ENCODE measurements at places on chromosomes 2 and 18.

DNA sequence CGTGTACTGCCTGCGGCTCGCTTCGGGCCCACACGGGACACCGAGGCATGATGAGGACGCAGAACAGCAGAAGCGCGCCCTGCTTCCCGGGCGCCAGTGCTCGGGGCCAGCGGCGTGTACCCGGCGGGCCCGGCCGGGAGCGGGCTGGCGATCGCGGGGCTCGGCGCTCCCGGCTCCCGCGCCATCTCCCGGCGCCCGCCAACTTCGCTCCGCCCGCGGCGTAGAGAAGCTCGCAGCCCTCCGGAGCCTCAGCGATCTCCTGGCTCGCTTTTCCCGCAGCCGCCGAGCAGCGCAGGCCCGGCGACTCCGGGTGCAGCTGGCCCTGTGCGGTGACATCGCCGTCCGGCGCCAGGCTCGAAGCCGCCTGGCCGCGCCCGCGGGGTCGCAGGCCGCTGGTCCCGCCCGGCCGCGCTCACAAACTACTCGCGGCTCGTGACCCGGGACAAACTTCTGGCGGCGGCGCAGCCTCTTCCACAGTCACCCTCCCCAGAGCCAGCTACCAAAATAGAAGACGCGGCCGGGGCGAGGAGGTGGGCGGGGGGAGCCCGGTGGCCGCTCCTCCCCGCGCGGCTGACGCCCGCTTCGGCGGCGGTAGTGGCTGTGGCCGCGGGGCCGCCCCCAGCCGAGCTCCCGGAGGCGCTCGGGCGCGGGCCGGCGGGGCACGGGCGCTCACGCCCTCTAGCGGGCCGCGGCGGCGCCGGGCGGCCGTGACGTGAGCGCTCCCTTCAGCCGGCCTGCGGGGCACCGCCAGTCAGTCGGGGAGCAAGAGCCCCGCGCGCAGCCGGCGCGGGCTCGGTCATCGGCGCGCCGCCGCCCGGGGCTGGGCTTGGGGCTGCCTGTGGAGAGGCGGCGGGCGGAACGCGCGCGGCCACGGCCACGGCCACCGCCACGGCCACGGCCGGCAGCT, at the start of gene PTPRM:
Gene PTPRM, plus strand, starts transcription at position 750 of the 907 bp plus-strand sequence. CDS start 503 bp downstream, outside the sequence.
- DNase-seq: peak; percentile 78

- DNase-seq: no peak
Measured at GRCh38 chr18:43134876-43135275, 19.4 kb upstream of the RIT2 start.

DNA sequence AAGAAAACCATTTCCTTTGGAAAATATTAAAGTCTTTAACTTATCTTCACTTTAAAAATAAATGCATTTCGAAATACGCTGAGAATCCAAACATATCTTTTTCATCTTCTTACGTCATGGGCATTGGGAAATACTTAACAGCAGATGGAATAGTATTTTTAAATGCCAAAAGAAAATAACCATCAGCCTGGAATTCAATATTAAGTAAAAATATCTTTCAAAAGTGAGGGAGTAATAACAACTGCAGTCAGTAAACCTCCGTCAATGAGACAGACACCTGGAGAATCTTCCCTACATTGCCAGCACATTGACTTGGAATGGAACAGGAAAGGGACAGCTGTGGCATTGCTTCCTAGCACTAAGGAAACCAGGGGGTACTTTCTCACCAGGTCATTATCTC, 290.4 kb upstream of the TNP1 start:
- no peak for DNase-seq

GRCh38 chr2:100802066-100802465, 17.9 kb upstream of the NPAS2 start:
- no peak for DNase-seq

- DNase-seq: no peak
Measured at GRCh38 chr2:24986372-24986771, 14.6 kb upstream of the DNAJC27 start.

- DNase-seq: no peak
Measured at GRCh38 chr2:25373269-25373981, 31.7 kb upstream of the DNMT3A start.

DNA sequence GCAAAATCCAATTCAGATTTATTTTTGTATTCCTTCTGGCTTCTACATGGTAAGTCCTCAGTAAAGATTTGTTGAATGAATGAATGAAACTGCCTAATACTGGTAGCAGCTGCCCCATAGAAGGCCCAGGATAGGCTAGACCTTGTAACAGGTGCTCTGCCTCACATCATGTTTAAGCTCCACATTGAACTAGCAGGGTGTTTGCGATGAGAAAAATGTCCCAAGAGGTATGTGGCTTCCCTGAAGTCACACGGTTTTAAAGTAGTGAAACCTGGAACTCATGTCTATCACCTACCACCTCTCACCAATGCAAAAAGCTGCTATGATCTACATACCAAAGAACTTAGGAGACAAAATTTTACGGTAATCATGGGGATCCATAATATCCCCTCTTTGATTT, 765 bp upstream of the LHCGR start:
- no peak for DNase-seq

- no peak for DNase-seq
Measured at GRCh38 chr2:185373229-185373628, 365.4 kb upstream of the FSIP2 start.

DNA sequence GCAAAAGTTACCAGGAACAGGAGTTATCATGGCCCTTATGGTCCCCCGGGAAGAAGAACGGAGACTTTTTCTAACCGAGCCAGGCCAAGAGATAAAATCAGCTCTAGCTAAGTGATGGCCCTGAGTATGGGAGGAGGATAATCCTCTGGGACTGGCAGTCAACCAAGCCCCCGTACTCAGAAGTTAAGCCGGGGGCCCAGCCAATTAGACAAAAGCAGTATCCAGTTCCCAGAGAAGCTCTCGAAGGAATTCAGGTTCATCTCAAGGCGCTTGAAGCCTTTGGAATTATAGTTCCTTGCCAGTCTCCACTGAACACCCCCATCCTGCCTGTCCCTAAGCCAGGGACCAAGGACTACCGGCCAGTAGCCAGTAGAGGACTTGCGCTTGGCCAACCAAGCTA, 365.3 kb upstream of the TCF4 start:
- DNase-seq: no peak

DNA sequence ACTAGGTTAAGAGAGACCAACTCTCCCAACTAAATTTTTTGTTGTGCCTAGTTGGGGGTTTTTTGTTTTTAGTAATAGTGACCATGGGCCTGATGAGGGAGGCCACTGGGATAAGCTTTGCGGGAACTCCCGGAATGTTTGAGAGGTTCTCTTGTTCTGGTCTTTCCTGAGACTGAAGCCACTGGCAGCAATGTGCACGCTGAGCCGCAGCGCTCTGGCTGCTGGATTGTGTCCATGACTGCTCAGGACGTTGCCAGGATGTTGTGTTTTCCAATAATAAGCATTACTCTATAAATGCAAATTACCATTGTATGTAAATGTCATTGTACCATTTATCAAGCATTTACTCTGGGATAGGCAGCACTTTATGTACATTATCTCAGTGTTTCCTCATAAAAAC, 126.1 kb downstream of the GALNT1 start:
- DNase-seq: no peak

- DNase-seq: no peak
Measured at GRCh38 chr2:236256366-236256985, 7.7 kb downstream of the ASB18 start.

DNA sequence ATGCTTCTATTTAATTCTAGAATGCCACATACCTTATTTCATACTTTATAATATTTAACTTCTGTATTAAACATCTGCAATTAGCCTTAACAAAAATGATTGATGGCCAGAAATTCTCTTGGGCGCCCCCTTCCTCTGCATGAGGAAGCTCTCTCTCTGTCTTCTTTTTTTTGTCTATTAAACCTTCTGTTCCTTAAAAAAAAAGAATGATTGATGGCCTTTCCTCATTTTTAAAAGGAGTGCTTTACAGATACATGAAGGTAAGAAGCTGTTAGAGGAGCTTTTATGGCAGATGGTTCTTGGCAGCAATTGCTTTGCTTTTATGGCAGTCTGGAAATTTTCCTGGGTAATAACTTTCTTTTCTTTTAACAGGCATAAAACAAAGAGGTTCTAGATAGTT, 526.9 kb downstream of the SLC4A3 start:
- DNase-seq: no peak

GRCh38 chr2:242020196-242021004, 150.9 kb downstream of the RTP5 start:
- no peak for DNase-seq

GRCh38 chr2:108267101-108267500, 21.6 kb upstream of the SULT1C2 start:
- no peak for DNase-seq

DNA sequence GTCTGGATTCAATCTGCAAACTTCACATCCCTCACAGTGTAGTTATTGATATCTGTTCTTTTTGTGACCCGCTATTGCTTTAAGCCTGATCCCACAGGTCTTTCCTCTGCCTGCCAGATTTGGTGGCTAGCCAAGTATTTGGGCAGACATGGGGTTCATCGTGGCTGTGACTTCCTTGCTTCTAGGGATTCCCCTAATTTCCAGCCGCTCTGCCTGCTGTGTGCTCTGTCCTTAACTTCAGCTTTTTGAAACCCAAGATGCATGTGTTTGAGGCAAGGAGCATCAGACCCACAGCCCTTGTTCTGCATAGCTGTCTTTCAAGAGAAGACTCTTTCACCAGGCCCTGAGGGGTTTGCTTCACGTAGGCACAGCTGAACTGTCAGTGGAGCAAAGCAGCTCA, 54.2 kb downstream of the NCAPH start:
- DNase-seq: no peak

GRCh38 chr18:49628881-49629795, 67.3 kb downstream of the LIPG start:
- no peak for DNase-seq

- no peak for DNase-seq
Measured at GRCh38 chr2:235831755-235832154, 336.4 kb downstream of the GBX2 start.

GRCh38 chr2:241864850-241865213, 4.7 kb upstream of the RTP5 start:
- no peak for DNase-seq

DNA sequence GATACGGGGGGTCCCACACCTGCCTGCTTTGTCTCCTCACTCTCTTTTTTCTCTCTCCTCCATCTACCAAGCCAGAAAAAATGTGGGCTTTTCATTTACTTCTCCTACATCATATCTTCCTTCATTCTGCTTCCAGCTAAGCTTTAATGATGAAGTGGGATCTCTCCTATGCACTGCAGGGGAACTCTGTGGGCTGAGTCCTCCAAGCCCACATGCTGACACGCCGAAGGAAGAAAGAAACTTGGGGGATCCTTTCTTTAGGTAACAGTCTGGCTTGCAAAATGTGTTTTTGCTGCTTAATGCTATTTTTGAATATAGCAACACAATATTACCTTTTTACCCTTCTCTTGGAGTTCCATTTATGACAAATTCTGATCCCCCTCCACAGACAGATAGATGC, 33.6 kb upstream of the YWHAQ start:
- no peak for DNase-seq

- DNase-seq: no peak
Measured at GRCh38 chr2:47528874-47529273, 125.9 kb downstream of the MSH2 start.

DNA sequence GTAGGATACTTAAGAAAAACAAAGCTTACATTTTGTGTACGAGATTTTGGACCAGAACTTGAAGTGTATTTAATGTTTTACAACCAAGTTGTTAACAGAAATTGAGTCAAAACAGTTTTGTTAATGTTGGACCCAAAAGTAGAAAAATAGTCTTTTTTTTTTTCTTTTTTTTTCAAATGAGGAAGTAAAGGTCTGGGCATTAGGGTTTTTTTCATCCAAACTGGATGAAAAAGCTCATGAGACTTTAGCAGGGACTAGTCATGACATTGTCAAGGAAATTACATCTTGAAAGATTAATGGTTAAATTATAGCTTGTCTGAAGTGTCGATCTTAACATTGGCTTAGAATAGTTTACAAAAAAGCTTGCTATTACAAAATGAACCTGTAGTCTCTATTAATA, 32.3 kb downstream of the CCNT2 start:
- DNase-seq: no peak

- no peak for DNase-seq
Measured at GRCh38 chr2:132901661-132902060, 231.7 kb upstream of the LYPD1 start.

DNA sequence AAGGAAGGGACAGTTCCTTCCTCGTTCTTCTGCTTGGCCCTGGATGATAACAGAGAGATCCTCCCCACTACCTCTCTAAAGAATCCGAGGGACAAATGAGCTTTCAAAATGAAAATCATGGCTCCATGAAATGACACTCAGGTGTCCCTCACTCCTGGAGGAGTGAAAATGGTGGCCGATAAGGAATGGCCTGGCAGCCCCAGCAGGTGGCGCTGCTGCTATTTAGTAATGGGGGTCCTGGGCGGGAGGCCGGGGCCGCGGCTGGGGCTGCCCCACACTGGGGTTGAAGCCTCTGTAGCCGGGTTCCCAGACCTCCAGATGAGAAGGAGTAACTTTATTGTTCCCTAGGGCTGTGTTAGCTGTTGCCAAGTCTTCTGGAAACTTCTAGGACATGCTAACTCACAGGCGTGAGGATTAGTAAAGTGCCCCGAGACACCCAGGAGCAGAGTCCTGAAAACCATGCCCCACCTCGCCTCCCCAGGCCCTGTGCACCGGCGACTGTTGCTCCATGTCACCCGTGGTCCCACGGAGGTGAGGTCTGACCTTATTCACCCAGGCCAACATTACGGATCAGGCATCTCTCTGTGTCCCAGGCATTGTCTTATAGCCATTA, 138.0 kb downstream of the CTIF start:
- peak; percentile 38 for DNase-seq

DNA sequence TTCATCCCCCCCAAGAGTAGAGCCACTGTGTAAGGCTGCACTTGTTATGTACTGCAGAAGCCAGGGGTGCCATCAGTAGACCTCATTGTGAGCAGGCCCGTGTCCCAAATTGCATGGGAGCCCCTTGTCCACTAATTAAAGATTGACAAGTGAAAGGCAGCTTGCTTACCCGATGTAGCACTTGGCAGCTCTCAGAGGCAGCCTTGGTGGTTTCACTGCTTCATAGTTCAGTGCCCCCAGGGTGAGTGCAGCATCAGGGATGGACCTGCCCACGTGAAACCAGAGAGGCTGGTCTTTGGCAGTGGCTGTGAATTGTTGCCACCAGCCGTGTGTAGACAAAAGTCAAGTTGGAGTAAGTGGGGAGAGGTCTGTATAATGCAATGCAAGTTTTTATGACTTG, 13.3 kb downstream of the TUBB6 start:
- DNase-seq: no peak

Measured in NCI-H1930 (cell line).